NB4 (cell line): ENCODE measurements at places on chromosomes 2 and 18.

DNA sequence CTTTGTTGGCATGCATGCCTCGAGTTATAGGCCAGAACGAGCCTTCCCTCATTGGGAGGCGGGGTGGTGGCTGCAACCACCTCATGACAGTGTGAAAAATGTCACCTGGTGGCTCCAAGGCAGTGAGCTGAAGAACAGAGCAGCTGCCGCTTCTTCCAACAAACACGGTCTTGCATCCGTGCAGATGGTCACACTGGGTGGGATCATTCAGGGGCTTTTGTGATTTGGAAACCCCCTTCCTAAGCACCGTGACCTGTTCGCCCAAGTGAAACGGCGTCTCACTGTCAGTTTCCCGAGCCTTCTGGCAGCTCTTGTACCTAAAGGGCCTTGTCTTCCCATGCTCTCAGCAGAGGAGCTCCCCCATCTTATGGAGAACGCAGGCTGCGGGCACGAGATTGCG is 159.7 kb downstream of the NAPG start:
- no peak for DNase-seq

DNA sequence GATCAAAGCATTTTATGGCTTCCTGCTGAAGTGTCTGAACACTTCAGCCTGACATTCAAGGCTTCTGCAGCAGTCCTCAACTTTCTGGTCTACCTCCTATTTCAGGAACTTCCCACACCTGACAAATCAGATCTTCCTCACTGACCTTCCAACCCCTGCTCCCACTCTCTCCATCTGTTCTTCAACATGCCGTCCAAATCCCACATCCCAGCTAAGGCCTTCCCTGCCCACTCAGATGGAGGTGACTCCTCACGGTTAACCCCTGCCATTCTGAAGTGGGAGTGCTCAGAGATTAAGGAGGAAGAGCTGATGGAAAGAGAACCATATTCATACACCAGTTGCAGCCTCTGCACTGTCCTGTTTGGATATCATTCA is 104.8 kb downstream of the POLR1A start:
- no peak for DNase-seq

- no peak for DNase-seq
Observed at GRCh38 chr18:76557026-76557575, 62.1 kb upstream of the ZNF516 start.

DNA sequence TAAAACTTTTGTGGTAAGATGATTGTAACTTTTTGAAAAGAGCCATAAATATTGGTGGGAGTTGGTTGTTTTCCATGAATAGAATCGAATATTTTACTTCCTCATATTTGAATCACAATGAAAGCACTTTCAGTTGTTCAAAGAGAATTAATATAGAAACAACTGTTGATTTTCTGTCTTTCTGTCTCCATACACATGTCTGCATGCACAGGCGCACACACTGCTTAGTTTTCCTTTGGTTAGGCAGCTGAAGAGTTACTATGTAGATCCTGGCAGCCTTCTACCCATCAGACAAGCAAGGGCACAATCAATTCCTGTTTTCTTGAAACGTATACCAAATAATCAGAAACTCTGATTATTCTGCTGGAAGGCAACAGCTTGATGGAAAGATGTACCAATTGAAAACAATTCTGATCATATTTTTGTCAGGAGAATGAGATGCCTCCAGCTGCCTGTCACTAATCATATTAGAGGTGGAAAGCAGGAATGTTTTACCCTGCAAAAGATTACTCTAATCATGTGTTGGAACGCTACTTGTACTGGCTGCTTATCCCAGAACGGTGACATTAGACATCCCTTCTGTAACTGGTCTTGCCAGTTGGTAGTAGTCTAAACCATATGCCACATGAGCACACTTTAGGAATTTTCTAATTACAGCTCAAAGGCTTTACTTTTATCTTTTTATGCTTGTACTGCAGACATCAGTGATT is 24.0 kb downstream of the SPATS2L start:
- no peak for DNase-seq
